ENCODE measurements at places on chromosomes 11 and 22.

GRCh38 chr11:65424205-65425104, 1.9 kb downstream of the NEAT1 start:
- DNase-seq, result peak; percentile 34

- no peak for DNase-seq
These were observed at the start of gene STK33 for GRCh38 chr11:8593935-8594909. Gene STK33 (minus strand): TSS chr11:8594228. CDS start chr11:8474905, 119,323 bp downstream.

DNA sequence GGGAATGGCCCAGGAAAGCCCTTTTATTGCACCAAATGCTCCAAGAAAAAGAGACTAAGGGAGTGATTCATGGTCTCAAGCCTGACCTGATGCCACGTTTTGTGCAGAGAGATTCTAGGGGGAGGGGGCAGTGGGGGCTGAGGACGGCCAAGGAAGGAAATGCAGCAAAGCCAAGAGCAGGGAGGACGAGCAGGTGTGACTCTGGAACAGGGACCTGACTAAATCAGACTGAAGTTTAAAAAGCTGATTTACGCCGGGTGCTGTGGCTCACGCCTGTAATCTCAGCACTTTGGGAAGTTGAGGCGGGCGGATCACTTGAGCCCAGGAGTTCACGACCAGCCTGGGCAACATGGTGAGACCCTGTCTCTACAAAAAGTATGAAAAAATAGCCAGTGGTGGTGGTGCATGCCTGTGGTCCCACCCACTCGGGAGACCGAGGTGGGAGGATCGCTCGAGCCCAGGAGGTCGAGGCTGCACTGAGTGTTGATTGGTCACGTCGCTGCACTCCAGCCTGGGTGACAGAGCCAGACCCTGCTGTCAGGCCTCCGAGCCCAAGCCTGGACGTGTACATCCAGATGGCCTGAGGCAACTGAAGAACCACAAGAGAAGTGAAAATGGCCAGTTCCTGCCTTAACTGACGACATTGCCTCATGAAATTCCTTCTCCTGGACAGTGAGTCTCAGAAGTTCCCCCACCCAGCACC, 10.8 kb upstream of the IFITM3 start:
- no peak for DNase-seq

DNA sequence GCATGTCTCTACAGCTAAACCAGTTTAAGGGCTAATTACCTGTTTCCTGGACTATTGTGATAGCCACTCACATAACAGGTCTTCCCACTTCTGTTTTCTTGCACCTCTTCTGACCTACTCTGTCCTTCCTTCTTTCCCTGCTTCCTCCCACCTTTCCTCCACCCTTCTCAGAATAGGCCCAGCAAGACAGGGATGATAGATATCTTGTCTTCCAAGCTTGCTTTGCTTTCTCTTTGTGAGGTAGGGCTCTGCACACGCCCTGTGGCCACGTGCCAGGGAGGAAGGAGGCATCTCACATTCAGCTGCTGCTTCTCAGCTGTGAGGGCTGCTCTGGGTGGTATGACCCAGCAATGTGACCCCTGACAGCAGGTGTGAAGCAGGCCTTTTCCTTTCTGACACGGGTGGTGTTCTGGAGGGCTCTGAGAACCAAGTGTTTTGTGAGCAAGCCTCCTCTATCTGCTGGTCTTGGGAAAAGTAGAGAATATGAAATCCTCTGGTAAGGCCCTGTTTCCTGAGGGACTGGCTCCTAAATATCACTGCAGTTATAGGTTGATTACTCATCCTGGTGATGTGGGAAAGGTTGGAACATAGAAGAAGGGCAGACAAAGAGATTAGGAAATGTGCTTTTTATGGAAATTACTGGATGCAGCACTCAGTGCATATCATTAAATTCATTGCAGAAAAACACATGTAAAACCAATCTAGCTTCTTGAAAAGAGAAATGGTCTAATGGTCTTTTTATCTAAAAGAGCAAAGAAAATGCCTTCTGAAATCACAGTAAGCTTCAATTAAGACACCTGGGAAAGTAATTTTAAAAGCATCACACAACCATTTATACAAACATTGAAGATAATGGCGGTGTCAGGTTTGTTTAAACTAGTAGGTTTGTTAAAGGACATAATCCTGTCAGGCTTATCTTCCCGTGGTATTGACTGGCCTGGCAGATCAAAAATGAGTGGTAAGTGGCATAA, 8.5 kb downstream of the AMOTL1 start:
- DNase-seq, result peak; percentile 82

GRCh38 chr11:65536412-65537295, 11.8 kb downstream of the SCYL1 start:
- no peak for DNase-seq

DNA sequence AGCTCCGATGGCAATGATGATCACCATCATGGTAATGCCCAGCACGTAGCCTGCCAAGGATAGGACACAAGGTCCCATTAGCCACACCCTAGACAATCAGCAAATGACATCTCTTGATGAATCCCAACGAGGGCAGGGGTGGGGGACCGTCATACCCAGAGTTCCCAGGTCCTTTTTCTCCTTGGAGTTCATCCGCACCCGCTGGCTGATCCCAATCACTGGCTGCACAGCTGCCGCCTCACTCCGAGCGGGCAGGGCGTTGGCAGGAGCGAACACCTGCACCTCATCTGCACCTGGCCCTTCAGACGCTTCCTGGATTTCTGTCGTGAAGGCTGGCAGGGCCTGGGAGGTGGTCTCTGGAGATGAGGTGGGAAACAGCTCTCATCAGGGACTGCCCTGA, 2.9 kb downstream of the PIK3IP1 start:
- no peak for DNase-seq

DNA sequence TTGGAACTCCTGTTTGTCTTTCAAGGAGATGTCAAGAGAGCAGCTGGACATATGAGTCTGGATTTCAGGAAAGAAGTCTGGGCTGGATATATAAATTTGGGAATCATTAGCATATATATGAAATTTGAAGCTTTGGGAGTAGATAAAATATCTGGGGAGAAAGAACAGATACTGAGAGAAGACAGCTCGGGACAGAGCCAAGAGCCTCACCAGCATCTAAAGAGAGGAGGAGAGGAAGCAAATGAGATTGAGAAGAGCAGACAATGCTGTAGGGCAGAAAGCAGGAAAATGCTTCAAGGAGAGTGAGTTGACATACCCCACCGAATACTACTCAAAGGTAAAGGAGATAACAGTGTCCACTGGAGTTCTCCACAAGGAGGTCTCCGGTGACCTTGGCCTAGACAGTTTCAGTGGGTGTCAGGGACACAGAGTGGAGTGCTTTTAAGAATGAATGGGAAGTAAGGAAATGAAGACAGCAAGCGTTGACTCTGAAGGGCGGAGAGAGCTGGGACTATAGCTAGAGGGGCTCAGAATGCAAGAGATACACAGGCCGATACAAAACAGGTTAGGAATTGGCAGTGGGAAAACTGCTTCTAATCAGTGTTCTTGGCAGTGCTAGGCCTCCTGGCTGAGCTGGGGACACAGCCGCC, 862 bp downstream of the APBB1 start:
- no peak for DNase-seq

DNA sequence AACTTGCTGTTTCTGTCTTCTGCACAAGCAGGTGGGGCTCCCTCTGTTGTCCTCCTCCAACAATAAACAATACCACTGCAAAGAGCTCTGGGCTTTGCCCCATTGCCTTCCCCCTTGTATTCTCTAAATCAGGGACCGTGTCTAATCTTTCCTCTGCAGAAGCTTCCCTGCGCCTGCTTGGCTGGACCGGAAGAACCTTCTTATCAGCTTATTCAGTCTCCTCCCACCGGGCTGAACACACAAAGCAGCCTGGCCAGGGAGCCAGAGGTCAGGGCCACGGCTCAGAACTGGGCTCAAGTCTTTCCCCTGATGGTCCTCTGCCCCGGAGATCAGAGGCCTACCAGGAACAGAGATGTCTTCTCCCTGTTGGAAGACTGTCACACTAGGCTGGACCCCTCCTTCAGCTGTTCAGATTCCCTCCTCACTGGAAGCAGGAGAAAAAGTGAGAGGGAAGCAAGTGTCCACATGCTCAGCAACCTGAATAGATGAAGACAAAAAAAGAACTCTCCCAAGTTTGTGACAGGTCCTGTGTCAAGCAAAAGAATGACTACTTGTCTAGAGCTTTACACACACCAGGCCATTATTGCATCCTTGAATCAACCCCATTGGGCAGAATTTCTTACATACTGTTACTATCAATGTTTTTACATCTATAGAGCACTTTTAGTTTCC, 63.7 kb downstream of the RAB30 start:
- DNase-seq, result no peak

Data from foreskin keratinocyte (primary cell).